HTR-8/SVneo (cell line): ENCODE measurements at places on chromosomes 4 and X.

DNA sequence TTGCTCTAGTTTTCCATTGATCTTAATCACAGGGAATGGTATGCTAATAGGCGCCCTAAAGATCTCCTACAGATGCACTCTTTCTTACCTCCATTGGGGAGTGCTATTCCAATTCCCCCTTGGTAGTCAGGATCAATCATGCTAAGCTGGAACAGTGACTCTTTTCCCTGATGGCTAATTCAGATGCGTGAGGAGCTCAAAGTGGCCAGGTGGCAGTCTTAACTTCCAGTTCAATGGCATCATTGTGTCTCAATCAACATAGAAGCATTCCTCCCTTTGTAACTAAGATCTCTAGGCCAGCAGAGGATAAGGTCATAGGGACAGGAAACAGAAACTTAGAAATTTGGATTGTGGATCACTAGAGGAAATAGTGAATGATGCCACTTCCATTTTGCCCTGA is 216.8 kb downstream of the GRID2 start:
- DNase-seq = no peak

DNA sequence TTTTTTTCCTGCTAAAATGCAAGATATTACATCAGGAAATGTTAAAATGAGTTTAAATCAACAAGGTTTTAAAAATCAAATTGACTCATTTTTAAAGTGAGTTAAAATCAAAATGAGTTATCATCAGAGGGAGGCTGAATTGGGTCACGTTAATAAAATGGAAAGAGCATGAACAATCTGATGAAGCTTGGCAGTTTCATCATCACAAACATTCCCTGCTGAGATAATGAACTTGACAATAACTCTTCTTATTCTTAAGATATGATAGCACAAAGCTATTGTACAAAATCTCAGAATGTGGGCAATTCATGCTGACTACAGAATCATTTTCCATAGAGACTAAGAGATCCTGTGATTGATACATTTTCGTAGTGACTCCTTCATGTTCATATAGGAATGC is 1086.7 kb downstream of the STIM2 start:
- no peak for DNase-seq

DNA sequence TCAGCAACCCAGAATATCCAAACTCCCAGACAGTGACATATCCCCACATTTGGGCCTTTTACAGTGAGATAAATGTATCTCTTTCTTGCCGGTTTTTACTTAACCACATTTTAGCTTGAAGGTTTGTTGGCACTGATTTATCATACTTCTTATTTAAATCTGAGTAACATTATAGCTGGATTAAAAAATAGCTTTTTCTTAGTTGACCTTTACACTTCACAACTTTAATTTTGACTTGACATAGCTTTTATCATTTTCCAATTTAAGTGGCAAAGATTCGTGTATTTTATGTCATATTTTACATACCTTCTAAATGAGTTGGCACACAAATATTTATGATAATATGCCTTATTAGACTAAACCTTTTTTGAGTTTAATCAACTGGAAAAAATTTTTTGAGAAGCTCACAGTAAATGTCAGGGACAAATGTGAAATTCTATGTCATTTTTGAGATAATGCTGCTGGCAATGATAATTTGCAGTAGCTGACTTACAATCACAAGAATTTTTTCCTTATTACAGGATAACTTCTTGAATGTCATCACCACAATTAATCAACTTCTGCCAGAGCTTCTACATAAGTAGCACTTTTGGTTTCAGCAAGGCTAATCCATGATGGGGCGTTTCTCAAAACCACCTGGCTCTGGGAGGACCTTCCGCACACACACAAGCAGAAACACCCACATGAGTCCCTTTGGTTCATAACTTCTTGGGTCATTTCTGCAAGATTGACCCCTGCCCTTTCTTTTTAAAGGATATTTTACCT is 80.3 kb downstream of the SYTL5 start:
- DNase-seq = no peak

GRCh38 chr4:109169170-109169569 is 133.3 kb downstream of the COL25A1 start:
- DNase-seq = no peak

DNA sequence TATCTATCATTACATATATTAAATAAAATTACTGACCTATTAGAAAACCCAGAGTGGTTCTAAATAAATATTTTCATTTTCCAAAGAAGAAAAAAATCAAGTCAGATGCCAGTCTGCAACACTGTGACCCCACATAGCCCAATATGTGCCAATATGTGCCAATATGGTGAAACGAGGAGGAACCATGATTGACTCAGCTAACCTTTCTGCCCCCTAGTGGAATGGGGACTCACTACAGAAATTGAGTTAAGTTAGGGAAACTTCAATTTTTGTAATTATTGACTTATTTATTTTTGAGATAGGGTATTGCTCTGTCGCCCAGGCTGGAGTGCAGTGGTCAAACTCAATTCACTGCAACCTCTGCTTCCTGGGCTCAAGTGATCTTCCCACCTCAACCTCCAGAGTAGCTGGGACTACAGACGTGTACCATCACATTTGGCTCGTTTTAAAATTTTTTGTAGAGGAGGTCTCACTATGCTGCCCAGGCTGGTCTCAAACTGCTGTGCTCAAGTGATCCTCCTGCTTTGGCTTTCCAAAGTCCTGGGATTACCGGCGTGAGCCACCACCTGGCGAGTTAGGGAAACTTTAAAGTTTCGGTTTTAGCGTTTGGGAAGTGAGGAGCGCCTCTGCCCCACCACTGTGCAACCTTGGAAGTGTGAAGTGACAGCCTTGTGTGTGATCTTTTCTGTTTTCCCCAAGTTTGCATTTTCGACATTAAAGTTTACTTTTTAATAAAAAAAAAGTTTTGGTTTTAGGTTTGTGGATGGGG is 116.8 kb upstream of the SHISA3 start:
- DNase-seq = peak; percentile 39

DNA sequence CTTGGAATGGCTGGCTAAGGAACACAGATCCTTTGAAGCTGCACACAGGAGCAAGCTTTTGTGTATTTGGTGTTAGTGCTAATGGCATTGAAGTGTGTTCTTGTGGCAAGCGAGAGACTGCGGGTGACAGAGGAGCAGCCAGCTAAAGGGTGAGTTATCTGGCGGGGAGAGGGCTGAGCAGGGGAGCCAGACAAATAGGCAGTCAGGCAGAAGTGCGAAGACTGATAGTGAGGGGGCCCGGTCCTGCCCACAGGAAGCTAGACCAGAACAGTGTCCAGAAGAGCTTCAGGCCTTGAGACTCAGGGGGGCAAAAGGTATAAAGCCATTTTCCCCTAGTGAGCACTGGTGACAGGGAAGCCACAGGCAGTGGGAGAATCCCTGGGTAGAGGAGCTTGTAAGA is 49.6 kb upstream of the MAMLD1 start:
- no peak for DNase-seq

- DNase-seq = no peak
Measured at GRCh38 chr4:109294006-109294405, 8.5 kb downstream of the COL25A1 start.

GRCh38 chr4:186687265-186687664 is 36.4 kb downstream of the FAT1 start:
- DNase-seq = no peak

DNA sequence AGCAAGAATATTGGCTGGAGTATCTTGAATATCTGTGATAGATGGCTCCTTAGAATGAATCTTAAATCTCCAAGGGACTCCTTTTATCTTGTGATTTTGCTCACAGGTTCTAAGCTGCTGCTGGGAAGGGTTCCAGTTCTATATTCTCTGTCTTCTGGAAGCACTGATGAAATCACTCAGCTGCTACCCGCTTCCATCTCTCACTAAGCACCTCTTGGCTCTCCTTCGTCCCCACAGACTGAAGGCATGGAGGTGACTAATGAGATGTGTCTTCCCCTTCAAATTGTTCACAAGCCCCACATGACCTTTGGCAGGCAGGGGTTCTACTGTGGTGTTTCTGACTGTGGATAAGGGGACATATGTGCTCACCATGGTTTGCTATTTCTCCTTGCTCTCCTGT is 75.9 kb downstream of the C4orf51 start:
- no peak for DNase-seq

- no peak for DNase-seq
Measured at GRCh38 chr4:30538794-30539193, 181.4 kb upstream of the PCDH7 start.

DNA sequence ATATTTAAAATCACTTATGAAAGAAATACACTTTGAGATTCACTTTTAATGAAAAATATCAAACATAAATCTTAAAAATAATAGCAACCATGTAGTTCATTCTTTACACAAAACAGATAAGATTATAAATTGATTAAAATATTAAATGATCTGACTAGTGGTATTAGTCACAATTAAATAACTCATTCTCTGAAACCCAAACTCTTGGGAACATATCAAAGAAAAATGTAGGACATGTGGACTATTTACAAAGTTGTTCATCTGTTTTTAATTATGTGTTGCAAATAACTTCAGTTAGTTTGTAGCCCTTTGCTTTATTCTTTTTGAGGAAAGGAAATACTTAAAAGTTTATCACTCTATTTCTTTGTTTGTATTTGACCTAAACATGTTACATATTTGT is 9.5 kb upstream of the GUCY1A1 start:
- no peak for DNase-seq

DNA sequence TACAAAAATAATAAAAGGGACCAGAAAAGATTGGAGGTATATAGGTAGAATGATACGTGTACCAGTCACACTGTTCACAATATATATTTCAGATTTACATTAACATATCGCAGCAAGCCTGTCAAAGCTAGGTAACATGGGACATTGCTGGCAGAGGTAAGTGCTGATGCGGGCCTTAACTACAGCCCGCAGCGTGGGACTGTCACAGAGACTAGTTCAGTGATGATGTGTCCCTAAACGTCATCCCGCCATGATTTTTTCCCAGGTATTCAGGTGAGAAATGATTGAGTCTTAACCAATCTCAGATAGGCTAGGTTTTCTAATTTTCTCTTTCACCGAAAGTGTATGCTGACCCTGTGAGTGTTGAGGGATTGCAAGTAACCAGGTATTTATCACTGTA is 7.8 kb upstream of the ATXN3L start:
- DNase-seq = no peak
